DMS 273 treated with DMSO at 0.1 percent for 48 hours (cell line): ENCODE measurements at places on chromosomes 5 and 9.
A peak's percentile ranks its signal among the peaks of the same experiment; 100 is the strongest.

DNA sequence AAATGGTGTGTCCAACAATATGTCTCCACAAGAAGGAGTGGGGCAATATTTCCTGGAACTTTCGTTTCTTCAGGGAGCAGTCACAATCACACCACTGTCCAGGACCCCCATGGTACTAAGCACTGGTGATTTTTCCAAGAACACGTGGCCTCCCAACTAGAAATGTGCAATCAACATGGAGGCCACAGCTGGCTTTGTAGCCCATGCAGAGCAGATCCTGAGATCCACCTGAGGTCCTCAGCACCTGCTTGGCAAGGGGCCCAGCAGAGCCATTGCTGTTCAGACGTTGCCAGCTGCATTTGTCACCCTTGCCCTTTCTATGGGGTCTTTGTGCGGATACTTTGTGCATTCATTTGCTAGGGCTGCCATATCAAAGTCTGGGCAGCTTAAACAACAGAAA, 334.5 kb upstream of the IRX4 start:
- no peak for DNase-seq

DNA sequence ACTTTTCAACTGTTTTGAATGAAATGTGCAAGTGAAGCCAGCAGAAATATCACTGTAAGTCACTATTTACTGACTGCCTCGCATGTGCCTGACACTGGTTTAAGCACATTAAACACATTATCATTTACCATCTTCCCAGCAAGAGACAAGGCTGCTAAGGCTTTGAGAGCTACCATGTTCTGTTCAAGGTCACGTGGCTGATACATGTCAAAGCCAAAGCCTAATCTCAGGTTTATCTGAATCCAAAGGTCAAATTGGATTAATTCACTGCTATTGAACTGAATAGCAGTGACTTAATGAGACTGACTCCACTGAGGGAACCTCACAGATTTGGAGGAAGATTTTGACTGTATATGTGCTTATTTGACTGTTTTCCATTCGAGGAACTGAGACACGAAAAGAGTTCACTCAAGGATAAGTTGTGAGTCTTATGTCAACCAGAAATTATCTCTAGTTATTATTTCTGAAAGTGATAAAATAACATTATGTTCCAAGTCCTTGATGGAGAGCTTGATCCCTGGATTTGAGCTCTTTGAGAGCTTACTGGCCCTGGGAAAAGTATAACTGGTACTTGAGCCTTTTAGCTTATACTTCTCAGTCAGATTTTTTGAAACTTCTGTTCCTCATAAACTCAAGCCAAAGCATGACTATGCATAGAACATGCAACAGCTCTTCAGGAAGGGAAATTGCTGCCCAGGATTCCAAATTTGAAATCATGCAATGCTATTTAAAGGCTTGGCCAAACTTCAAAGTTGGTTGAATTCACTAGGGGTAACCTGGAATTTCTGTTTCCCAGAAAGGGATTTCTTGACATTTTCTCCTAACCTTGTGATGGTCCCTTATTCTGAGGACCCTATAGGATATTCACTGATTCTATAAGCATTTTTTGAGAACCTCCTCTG, 23.4 kb upstream of the ARHGAP26 start:
- DNase-seq: no peak

GRCh38 chr5:43066799-43067741, 27.0 kb upstream of the ANXA2R start:
- DNase-seq: peak; percentile 76

- DNase-seq: peak; percentile 56
Observed at GRCh38 chr5:111922344-111922743, 165.3 kb upstream of the NREP start.

DNA sequence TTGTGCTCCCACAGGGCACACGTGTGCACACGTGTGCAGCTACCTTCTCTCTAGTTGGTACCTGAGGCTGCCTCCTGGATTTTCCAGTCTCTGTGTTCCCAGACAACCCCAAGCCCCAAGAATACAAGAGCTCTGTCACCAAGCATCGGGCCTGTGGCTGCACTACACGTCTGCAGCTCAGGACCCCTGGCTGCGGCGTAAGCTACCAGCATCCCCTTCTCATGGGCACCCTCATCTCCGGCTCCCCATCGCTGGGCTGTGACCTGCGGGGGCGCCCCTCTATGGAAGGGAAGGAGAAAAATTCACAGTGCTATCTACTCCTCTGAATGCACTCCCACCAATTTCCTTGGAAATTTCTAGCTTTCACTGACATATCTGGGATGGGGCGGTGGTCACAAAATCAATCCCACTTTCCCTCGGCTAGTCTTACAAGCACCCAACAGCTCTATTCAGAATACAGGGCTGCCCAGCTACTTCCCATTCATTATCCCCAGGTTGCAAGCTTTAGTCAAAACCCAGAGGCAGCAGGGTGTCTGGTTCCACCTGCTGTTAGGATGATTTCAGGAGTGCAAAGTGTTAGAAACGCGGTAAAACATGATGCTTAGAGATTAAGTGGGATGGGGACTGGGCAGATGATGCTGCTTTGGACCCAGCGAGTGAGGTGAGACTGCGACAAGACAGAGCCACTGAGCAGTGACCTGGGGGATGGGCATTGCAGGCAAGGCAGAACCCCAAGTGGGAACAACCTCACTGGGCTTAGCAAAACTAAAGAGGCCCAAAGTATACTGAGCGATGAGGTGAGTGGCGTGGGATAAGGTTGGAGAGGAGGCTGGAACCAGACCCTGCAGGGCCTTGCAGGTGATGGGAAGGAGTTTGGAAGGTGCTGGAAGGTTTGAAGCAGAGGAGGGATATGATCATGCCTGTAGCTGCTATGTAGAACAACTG, 121.7 kb downstream of the KCNIP1 start:
- DNase-seq: no peak

GRCh38 chr9:27383524-27383923, 86.6 kb upstream of the EQTN start:
- no peak for DNase-seq

- no peak for DNase-seq
Observed at GRCh38 chr5:51271261-51271660, 112.0 kb upstream of the ISL1 start.

DNA sequence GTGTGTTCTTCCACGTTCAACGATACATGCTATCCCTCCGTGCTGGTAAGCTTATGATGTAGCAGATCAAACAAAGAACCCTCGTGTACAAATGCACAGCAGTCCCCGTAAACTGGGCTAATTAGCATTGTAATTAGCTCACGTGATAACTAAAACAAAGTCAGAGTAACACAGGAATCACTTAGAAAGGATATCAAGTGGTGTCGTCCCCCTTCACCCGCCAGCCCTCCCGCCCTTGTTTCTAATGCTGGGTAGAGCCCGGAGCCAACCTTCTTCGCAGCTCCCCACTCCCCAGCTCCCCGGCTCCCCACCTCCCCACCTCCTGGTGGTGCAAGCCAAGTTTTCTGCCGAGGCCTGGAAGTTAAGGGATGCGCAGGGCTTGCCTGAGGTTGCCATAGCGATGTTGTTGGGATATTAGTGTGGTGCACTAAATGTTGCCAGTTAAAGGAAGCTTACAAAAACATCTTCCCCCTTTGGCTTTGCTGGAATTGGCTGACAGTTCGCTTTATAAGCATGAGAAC, 357.9 kb upstream of the CCNH start:
- DNase-seq: no peak

- no peak for DNase-seq
Observed at GRCh38 chr9:85527331-85528020, 214.3 kb downstream of the AGTPBP1 start.

DNA sequence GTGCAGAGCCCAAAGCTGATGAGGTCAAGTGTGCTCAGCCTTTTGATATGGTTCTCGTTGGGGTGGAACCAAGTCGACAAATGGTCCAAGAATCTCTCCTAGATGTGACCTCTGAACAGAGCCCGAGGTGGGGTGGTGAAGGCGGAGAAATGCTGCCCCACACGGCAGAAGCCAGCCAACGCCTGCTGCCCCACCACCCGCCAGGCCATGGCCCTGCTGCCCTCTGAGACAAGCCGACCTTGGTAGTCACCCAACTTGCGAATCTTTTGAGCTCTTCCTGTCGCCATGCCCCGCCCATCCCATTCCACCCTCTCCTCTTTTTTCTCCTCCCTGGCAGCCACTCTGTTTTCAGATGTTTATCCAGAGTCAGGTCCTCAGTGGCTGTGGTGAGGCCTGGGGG, 91.5 kb upstream of the EGFLAM start:
- DNase-seq: no peak

DNA sequence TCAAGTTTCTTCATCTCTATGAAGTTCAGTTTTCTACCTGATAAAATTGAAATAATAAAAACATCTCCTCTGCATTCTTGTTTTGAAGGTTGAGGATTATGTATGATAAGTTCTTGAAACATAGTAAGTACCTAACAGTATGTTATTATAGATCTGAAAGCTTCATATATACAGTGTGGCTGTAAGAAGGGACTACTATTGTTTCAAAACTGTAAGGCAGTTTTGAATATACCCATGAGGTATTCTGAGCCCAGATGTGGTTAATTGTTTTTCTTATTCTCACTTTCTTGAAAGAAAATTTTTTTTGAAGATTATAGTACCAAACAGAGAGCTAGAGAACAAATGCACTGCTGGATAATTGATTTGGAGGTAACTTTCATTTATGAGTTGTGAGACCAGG, 383.2 kb downstream of the CHSY3 start:
- DNase-seq: no peak

DNA sequence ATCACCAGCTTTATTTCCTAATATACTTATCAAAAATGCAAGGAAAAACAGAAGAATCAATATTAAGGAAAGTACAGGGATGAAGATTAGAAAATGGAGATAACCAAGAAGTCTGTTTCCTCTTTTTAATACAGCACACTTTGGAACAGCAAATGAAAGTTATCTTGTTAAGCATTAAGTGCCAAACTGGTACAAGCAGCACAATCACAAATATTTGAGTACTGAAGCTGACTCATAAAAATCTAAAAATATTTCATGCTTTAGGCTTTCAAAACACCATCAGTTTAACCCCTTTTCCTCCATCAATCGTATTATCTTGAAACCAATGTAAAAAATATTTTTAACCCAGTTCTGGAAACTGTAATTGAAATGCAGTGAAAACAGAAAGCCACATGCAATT, 2.7 kb downstream of the FBXW11 start:
- no peak for DNase-seq

DNA sequence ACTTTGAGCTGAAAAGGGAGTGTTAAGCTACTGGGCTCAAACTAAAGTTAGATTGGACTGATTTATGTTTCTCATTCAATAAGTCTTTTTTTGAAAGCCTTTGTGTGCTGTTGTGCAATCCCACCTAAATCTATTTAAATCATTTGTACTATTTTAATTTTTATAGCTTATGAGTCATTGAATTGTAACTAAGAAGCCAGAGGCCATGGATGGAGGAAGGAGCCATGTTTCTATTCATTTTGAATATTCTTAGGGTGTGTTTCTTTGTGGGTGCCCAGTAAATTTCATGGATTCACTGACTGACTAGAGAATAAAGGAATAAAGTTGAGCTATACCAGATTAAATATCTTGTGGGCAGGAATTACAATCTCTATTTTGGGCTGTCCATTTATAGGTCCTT, 238.5 kb downstream of the KIF4B start:
- DNase-seq: no peak

GRCh38 chr5:167642779-167643517, 648.5 kb upstream of the WWC1 start:
- no peak for DNase-seq

GRCh38 chr5:107456281-107456715, 214.4 kb downstream of the EFNA5 start:
- peak; percentile 61 for DNase-seq

GRCh38 chr5:76082772-76083554, at the start of gene SV2C:
TSS of gene SV2C (plus strand) at chr5:76083383. CDS start at chr5:76131751, 48,368 bp downstream.
- no peak for DNase-seq

DNA sequence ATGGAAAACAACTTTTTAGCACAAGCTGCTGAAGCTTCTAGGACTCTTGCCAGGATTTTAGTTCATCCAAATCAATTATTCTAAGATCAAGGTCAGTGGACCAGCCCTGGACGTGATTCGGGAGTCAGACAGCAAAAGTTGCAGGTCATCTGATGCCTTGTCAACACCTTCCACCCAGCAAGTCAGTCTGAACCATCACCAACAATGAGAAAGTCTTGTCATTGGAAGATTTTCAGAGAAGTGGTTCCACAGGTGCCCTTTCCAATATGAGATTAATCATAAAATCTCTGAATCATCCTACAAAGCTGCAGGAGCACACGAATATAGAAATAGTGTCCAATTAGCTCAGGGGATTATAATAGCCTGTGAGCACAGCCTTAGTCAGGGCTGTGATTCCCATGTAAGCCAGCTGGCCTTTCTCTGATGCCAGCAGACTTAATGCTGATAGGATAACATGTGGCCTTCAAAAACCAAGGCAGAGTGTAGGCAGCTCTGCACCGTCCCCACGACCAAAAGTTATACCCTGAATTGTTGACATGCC, 445.0 kb upstream of the TRPC7 start:
- no peak for DNase-seq

DNA sequence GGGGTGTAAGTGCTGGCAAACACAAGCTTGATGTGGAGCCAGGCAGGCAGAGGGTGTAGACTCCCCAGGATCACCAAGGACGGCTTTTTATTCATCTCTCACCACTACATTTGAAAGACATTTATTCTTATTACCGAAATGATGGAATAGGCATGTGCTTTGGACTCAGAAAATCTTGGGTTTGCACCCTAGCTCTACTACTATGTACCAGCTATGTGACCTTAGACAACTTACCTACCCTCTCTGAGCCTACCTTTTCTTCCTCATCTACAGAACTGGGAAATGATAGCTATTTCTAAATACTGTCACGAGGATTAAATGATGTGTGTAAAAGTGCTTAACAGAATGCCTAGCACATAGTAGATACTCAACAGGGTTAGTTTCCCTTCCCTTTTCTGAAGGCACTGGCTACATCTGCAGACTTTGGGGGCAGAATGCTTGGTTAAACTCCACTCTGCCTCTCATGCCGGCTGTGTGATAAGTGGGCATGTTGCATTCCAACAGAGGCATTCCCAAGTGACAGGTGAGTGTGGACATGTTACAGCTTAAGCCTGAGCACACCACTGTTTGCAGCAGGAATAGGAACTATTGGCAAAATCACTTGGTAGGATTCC, 94.8 kb downstream of the SLC1A3 start:
- DNase-seq: no peak

DNA sequence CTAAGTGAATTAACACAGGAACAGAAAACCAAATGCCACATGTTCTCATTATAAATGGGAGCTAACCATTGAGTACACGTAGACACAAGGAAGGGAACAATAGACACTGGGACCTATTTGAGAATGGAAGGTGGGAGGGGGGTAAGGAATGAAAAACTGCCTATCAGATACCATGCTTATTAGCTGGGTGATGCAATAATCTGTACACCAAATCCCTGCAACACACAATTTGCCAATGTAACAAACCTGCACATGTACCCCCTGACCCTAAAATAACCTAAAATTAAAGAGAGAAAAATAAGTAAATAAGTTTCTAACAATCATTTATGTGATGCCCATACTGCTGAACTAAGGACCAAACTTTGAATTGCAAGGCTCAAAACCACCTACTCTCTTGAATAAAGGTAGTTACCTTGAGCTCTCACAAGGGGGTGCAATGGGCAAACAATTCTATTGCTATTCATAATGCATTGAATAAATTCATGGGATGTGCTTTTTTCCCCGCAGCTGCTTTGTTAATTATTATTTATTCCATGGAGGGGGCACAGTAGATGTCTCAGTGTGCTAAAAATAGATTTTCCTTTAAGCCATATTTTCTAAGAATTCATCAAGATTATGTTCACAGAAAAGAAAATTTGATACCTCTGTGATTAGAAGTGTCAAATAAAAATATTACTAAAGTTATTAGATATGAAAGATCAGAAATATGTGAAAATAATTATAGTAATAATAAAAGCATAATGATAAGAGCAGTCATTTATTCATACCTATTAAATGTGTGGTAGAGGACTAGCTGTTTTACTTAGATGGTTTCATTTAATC, 76.2 kb upstream of the PTPN3 start:
- DNase-seq: peak; percentile 28
